ENCODE measurements at places on chromosomes 4 and X. TPM values are rescaled to one million over a fixed set of nuclear protein-coding genes. Genes with fewer than 3 reads are reported as not detected.

The NPY1R gene
- not detected for total RNA-seq

The FSTL5 gene
- total RNA-seq: not detected

The TMEM255A gene
- total RNA-seq: not detected

The UCHL1 gene
- total RNA-seq: not detected

The TMPRSS11D gene
- not detected for total RNA-seq

The RAB9B gene
- 0.22 TPM for total RNA-seq

The EREG gene
- 1.0 TPM for total RNA-seq

The MBTPS2 gene
- 4.6 TPM for total RNA-seq

- no peaks in the 10 kb centered on the region for H3K4me1 ChIP-seq
- H3K4me3 ChIP-seq: no peak overlapping the region
- H3K27ac ChIP-seq: no peak overlapping the region
- no peak for DNase-seq
These were observed 59.0 kb downstream of the ELF4 start for GRCh38 chrX:130051176-130051845.

GRCh38 chrX:33149580-33149979, 61.8 kb downstream of the DMD start:
- DNase-seq: no peak
- no peaks in the 10 kb centered on the region for H3K36me3 ChIP-seq
- no peaks in the 10 kb centered on the region for H3K27me3 ChIP-seq
- H3K27ac ChIP-seq: no peak overlapping the region
- no peak overlapping the region for H3K4me3 ChIP-seq

DNA sequence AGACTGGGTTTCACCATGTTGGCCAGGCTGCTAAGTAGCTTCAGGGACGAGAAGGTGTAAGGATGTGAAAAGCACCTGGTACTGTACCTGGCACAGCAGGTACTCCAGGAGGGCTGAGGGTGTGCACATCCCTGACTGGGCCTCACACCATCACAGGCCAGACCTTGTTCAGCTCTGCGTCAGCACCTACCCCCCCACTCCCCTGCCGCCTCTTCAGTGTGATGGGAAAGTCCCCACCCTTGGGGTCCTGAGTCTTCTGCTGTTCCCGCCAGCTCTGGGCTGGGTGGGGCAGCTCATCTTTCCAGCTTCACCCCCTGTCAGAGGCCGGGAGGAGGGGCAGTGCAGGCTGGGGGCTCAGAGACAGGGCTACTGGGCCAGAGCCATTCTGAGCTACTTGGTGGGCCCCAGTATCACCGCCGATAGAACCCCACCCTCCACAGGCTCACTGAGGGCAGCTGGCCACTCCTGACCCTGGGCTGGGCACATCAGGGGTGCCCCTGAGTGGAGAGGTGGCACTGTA, 6.7 kb upstream of the SH3BP2 start:
- H3K4me1 ChIP-seq: peaks cover 35% of the 10 kb centered on the region
- DNase-seq: no peak
- H3K27me3 ChIP-seq: no peaks in the 10 kb centered on the region
- no peaks in the 10 kb centered on the region for H3K36me3 ChIP-seq

DNA sequence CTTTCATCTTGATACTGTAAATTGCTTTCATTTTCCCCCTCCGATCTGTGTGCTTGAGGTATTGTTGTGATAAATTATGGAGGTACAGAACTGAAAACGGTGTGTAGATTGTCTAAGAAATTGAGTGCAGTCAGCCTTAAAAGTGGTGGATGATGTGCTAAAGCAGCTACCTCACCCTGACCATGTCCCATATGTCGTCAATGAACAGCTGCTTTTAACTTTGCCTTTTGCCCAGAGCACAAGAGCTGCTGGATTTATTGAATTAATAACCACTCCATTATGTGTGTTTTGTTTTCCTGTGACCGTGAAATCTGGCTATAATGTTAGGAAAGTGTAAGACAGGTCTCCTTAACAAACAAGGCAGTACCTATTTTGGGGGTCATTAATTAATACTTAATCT, 581.9 kb upstream of the PITX2 start:
- H3K4me1 ChIP-seq: no peaks in the 10 kb centered on the region
- no peak overlapping the region for H3K27ac ChIP-seq
- DNase-seq: no peak
- H3K36me3 ChIP-seq: no peaks in the 10 kb centered on the region
- H3K4me3 ChIP-seq: no peak overlapping the region
- no peaks in the 10 kb centered on the region for H3K27me3 ChIP-seq

DNA sequence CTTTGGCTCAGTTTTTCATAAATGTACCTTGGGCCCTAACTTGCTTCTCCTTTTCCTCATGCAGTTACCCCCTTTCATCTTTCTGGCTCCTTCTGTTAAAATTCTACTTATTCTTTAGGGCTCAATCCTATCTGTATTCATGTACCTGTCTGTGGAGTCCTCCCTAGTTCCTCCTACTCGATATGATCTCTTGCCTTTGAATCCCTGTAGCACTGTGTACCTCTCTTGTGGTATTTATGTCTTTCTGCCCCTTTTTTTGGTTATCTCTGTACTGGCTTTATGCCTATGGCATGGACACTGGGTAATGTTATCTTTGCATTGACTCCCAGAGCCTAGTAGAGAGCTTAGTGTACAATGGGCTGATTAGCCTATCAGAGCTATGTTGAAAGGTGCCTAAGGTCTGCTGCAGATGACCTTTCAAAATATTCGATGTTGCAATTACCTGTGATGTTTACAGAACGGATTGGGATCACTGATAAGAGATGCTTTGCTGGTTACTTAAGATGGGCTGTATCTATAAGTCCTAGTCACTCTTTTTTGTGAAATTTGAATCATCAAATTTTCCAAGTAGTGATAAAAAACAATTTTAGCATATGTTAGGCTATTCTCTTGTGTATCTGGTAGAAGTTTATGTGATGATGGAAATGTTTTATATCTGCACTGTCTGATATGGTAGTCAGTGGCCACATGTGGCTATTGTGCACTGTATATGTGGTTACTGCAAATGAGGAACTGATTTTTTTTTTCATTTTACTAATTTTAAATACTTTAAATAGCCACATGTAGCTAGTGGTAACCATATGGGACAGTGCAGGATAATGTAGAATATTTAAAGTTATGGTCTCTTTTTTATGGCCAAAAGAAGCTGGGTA, 33.5 kb downstream of the TMEM164 start:
- no peak overlapping the region for H3K4me3 ChIP-seq
- no peaks in the 10 kb centered on the region for H3K27me3 ChIP-seq
- no peak for DNase-seq
- no peaks in the 10 kb centered on the region for H3K4me1 ChIP-seq
- no peaks in the 10 kb centered on the region for H3K36me3 ChIP-seq

- no peak overlapping the region for H3K27ac ChIP-seq
- H3K27me3 ChIP-seq: no peaks in the 10 kb centered on the region
- H3K4me3 ChIP-seq: no peak overlapping the region
These were observed 20.4 kb upstream of the WWC2 start for GRCh38 chr4:183078634-183079033.

- no peaks in the 10 kb centered on the region for H3K4me1 ChIP-seq
- no peak overlapping the region for H3K27ac ChIP-seq
- no peaks in the 10 kb centered on the region for H3K27me3 ChIP-seq
- H3K36me3 ChIP-seq: no peaks in the 10 kb centered on the region
These were observed 321.6 kb upstream of the PCDH10 start for GRCh38 chr4:132827522-132827921.

DNA sequence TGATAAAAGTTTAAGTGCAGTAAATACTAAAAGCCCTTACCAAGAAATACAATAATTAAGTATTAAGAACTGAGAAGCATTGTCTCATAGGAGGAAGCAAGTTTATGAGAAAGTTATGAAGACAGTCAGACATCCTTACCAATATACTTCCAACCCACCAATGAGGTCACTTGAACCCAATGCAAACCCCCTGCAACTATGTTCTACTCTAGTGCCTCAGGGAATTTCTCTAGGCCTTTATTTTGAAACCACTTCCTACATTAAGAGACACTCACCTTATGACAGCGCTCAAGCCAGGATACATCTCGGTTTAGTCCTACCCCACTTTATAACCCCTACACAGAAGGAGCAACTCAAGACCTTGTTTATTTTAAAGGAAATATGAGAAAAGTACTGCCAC, 61.3 kb downstream of the STPG2 start:
- H3K27ac ChIP-seq: no peak overlapping the region
- no peak for DNase-seq
- no peaks in the 10 kb centered on the region for H3K36me3 ChIP-seq
- H3K27me3 ChIP-seq: peaks cover 1% of the 10 kb centered on the region
- no peak overlapping the region for H3K4me3 ChIP-seq

DNA sequence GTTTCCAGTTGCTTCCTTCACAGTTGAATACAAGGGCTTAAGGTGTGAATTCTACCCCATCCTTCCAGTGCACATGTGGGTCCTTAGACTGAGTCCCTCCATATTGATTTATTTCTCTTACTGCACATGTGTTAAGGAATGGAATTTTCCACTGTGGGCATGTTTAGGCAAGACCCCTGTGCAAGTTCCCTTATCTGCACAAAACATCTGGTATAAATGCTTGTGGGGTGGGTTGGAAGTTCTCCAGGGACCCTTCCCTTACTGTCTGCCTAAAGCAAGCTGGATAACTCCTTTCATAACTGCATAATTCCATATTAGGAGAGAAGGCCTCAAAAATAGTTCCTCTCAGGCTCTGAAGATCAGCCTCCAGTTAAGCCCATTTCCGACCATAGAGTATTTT, 570.9 kb downstream of the ADGRL3 start:
- H3K27me3 ChIP-seq: no peaks in the 10 kb centered on the region
- no peak overlapping the region for H3K27ac ChIP-seq
- H3K4me1 ChIP-seq: no peaks in the 10 kb centered on the region
- no peaks in the 10 kb centered on the region for H3K36me3 ChIP-seq
- no peak overlapping the region for H3K4me3 ChIP-seq
- DNase-seq: no peak

DNA sequence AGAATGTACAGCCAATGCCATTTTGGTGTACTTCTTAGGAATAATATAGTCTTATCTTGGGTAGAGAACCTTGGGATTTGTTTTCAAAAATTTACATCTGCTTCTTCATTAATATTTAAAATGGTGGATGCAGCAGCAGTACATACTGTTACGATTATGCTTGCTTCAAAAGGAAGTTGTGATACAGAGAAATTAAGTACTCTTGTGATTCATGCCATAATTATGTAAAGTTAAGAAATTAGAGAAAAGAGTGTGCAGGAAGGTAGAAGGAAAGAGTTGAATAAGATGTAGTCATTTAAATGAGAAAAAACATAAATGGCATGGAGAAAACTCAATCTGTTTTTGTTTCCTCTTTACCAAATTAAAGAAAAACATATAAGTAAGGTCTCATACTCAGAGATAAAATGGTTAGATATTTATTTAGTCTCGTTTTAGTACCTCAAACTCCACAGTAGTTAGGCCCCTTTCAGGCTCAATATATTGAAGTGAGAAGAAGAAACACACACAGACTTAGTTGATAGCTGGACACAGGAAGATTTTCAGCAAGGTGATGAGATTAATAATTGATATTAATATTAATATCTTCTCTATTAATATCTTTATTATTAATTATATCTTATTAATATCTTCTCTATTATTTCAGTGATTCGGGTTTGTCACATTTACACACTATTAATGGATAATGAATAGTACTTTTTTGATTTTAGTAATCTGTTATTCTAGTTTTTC, 70.1 kb upstream of the HPGD start:
- peak overlapping the region; percentile 64 for H3K4me3 ChIP-seq
- no peaks in the 10 kb centered on the region for H3K4me1 ChIP-seq
- no peaks in the 10 kb centered on the region for H3K36me3 ChIP-seq
- no peak for DNase-seq
- no peak overlapping the region for H3K27ac ChIP-seq

DNA sequence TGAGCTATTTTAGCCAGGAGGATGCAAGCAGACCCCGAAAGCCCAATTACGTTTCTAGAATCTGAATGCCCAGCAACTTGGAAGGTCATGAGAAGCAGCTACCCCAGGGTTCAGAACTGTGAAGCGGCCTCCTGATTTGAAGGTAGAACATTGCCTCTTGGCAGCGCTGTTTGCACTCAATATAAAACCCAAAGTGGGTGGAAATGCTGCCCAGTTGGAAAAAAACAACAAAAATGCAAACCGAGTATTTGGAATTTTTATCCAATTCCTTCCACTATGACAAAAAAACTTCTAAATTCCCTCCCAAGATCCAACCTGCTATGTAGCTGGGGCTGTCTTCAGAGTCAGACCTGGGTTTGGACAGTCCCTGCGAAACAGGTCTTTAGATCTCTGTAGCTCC, 103.3 kb upstream of the RBPJ start:
- H3K36me3 ChIP-seq: no peaks in the 10 kb centered on the region
- no peaks in the 10 kb centered on the region for H3K4me1 ChIP-seq
- no peak for DNase-seq
- H3K27me3 ChIP-seq: no peaks in the 10 kb centered on the region
- H3K27ac ChIP-seq: no peak overlapping the region

GRCh38 chr4:56791316-56791715, 30.2 kb downstream of the SPINK2 start:
- no peak for DNase-seq
- no peak overlapping the region for H3K4me3 ChIP-seq
- no peaks in the 10 kb centered on the region for H3K36me3 ChIP-seq

DNA sequence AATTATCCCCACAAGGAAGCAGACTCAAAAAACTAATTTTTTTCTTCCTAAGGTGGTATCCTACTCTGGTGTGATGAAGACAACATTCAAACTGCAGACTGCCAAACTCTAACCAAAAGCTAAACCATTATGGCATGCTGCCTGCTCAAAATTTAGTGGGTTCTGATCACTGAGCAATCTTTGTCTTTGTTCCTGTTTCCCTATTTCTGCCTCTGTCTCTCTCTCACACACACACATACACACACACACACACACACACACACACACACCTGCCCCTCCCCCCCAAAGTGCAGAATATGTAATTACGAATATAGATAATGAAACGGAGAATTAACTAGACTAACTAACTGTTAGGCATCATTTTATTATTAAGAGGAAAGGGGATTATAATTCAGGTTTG, 1278.6 kb downstream of the PCDH7 start:
- H3K4me3 ChIP-seq: no peak overlapping the region
- H3K36me3 ChIP-seq: no peaks in the 10 kb centered on the region
- H3K27ac ChIP-seq: no peak overlapping the region

DNA sequence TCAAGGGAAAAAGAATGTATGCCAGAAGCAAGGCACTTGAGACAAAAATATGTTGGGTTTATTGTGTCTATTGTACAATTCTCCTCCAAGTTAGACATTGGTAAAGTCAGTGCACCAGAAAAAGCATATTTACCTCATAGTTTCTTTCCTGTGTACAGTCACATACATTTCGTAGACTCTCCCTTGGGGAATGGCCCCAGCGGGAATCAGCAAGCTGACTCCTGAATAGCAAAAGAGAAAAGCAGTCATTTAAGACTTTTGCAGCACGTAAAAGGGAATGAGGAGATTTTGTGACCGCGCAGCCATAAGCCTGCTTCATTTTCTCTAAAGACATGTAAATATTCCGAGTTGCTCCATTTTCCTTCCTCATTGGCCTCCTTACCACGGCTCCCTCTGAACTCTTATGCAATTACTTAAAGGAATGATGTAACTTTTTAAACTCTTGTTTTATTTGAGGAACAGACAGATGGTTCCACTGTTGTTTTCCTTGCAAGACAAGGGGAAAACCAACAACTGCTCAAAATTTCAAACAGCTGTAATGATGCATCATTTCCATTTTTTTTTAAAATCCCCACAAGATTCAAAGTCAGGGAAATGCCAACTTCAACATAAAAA, 332.7 kb downstream of the UNC5C start:
- H3K27ac ChIP-seq: no peak overlapping the region
- no peaks in the 10 kb centered on the region for H3K27me3 ChIP-seq
- no peaks in the 10 kb centered on the region for H3K36me3 ChIP-seq
- no peak overlapping the region for H3K4me3 ChIP-seq
